ENCODE measurements at places on chromosomes 4 and X.
A peak's percentile ranks its signal among the peaks of the same experiment; 100 is the strongest.

GRCh38 chrX:81261576-81261975, 59.7 kb downstream of the SH3BGRL start:
- DNase-seq: peak; percentile 21

DNA sequence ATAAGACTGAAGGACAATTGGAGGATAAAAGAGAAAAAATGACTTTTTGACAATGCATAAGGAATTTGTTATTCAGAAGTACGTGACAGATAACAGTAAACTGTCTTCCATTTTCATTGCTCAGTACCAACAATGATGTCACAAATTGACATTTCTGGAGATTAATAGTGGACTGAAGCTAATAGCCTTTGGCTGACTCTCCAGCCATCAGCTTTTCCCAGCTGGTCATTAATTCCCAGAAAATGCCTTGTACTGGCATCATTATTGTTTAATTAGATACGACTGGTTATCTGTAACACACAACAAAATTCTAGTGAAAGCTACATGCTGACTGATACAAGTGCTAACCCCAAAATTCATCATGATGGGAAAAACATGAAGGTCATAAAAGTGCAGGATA, 147.9 kb upstream of the FGF13 start:
- no peak for DNase-seq

- no peak for DNase-seq
Observed at GRCh38 chr4:154049457-154050181, 260.7 kb upstream of the SFRP2 start.

GRCh38 chrX:132520792-132521191, 32.0 kb upstream of the MBNL3 start:
- DNase-seq: no peak

GRCh38 chrX:20857746-20858145, 516.5 kb upstream of the CNKSR2 start:
- no peak for DNase-seq

GRCh38 chr4:52107745-52108144, 56.6 kb downstream of the SPATA18 start:
- no peak for DNase-seq

DNA sequence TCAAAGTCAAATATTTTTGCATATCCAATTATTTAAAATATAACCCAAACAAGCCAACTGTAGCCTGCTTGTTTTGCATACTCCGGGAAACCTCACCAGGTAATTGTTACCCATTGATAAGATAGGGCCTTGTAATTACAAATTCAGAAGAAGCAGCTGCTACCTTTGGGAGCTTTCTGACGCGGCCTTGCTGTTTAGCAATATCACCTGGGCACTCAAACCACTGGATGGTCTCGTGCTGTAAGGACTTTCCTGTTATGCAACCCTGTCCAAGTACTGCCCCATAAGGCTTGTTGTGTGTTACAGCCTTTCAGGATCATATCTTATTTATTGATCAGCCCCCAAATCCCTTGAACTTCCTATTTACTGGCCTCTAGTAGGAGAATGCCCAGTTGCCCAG, 52.1 kb downstream of the HS3ST1 start:
- DNase-seq: no peak

- DNase-seq: no peak
Observed at GRCh38 chrX:33065415-33065814, 145.9 kb downstream of the DMD start.

GRCh38 chr4:182576601-182577289, 333.5 kb downstream of the TENM3 start:
- peak; percentile 34 for DNase-seq

DNA sequence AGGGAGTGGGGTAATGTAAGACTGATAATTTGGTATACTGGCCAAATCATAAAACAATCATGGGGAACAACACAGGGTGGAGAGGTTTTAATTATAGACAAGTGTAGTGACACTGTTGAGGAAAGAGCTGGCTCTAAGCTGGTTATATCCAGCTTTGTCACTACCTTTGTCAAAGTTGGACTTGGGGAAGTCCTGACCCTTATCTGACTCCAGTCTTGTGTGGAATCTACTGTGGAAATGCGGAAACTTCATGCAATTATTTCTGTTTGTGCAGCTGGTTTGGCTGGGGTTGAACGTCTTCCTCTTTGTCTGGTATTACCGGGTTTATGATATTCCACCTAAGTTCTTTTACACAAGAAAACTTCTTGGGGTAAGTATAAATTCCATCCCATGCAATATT, 2.0 kb downstream of the CYBB start:
- DNase-seq: no peak

DNA sequence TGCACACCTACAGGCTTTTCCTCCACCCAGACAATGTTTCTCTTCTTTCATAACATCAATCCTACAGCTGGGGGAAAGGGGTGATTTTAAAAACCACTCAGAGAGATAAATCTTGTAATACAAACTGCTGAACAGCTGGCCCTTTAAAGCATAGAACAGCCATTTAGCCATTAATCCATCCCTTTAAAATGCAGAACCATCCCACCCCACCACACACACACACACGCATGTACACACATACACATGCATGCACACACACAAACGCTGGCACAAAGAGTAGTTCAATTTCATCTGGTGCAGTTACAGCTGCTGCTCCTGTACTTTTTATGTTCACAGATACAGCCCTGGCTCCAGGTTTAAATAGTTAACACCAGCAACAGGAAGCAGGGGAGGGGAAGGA, 426.1 kb downstream of the MID1IP1 start:
- no peak for DNase-seq

GRCh38 chr4:39255266-39255665, 72.9 kb downstream of the WDR19 start:
- DNase-seq: peak; percentile 64

GRCh38 chr4:145736241-145736831, 56.4 kb downstream of the C4orf51 start:
- DNase-seq: peak; percentile 11

DNA sequence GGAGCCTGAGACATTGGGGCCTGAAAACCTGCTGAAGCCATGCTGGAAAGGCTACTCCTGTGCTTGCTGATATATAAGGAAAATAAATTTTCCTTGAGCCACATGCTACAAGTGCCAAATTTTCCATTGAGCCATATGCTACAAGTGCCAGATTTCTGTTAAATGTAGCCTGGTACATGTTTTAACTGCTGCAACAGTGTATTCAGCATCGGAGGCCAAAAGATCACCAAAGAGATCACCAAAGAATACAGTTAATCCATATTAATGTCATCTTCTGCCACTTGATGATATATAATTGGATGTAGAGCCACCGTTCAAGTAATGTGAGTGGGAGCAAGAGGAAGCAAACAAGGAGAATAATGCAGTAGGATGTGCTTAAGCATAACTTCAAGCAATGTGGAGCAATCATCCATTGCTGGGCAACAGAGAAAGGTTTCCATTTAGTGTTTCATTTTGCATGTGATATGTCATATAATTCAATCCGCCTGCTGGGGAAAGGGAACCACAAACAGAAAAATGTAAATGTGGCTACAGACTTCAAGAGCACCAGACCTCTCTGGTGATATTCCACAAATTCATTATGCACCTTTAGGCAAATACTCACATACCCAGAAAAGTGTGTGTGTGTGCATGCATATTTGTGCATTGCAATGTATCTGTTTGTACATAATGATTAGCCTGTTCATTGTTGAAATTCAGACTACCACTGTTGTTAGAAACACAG, 295.9 kb downstream of the KCNIP4 start:
- no peak for DNase-seq

- no peak for DNase-seq
Observed at GRCh38 chr4:991451-992296, 1.5 kb downstream of the SLC26A1 start.

GRCh38 chr4:142414366-142414990, 431.6 kb downstream of the INPP4B start:
- no peak for DNase-seq

GRCh38 chrX:39764441-39764914, 333.3 kb downstream of the BCOR start:
- peak; percentile 10 for DNase-seq

- no peak for DNase-seq
Observed at GRCh38 chr4:102546635-102547034, 45.5 kb downstream of the NFKB1 start.

DNA sequence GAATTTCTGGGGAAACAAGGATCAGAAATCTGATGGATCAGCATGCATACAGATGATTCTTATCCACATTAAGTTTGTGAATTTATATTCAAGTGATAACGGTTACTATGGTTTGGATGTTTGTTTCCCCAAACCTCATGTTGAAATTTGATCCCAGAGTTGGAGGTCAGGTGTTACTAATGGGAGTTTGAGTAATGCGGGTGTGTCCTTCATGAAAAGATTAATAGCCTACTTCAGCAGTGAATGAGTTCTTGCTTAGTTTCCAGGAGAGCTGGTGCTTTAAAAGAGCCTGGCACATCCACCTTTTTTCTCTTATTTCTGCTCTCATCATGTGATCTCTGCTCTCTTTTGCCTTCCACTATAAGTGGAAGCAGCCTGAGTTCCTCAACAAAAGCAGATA, 712.4 kb downstream of the IL1RAPL1 start:
- no peak for DNase-seq

DNA sequence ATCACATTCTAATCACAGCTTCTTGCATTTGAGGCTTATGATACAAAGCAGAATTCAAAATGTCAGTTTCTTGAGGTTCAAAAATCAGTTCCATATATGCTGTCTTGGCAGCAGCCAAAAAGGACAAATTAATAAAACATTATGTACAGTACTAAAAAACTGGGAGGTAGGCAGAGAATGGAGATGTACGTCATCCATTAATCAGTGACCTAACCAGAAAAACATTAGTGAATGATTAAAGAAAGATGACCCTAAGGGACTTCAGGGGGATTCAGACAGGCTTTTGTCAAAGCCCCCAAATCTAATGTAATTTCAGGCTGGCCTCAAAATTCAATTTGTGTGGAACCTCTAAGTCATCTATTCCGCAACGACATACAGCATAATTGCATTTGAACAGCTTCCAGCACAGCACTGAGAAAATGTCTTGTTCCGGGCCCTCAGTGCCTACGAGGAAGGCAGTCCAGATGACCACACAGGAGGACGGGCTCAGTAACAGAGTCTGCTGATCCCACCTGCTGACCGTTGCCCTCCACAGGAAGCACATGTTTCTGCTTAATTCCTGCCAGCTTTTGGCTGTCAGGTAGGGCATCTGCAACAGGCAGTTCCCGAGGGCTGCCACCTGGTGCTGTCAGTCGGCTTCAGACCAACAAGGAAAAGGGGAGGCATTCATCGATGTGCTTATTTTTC, 83.8 kb upstream of the HHIP start:
- no peak for DNase-seq

All from EL (cell line).